Endothelial cell of umbilical vein (primary cell): ENCODE measurements at places on chromosomes 2 and 18. TPM values are rescaled to one million over a fixed set of nuclear protein-coding genes. Genes with fewer than 3 reads are reported as not detected.

GRCh38 chr2:122174061-122174460 is 418.6 kb downstream of the TSN start:
- H3K27me3 ChIP-seq: no peaks in the 10 kb centered on the region
- no peaks in the 10 kb centered on the region for H3K36me3 ChIP-seq
- H3K4me3 ChIP-seq: no peak overlapping the region
- no peak overlapping the region for H3K27ac ChIP-seq
- no peak for DNase-seq
- H3K4me1 ChIP-seq: peaks cover 9% of the 10 kb centered on the region

The ABHD1 gene
- total RNA-seq: not detected in 2 replicates

DNA sequence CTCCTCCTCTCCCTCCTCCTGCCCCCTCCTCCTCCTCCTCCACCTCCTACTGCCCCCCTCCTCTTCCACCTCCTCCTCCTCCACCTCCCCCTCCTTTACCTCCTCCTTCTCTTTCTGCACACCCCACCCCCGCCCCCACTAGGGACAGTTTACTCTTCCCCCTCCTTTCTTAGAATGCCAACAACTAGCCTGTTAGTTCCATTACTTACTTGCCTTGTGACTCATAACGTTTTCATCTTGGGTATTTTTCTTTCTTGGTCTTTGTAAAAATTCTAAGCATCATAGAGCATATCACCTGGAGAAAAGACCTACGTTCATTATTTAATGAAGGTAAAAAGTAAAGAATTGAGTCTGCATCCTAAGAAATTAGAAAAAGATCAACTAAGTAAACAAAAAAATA is 165.3 kb downstream of the NEDD4L start:
- DNase-seq: no peak
- H3K4me1 ChIP-seq: peaks cover 21% of the 10 kb centered on the region
- no peak overlapping the region for H3K4me3 ChIP-seq
- no peaks in the 10 kb centered on the region for H3K36me3 ChIP-seq
- H3K27me3 ChIP-seq: no peaks in the 10 kb centered on the region

GRCh38 chr2:158715357-158715756 is 79.8 kb upstream of the DAPL1 start:
- no peak overlapping the region for H3K4me3 ChIP-seq
- peaks cover 38% of the 10 kb centered on the region for H3K4me1 ChIP-seq
- H3K36me3 ChIP-seq: no peaks in the 10 kb centered on the region

The ANKRD39 gene
- 12.0 and 14.7 TPM in 2 replicates for total RNA-seq

GRCh38 chr2:234989183-234989701 is 37.4 kb downstream of the SH3BP4 start:
- H3K36me3 ChIP-seq: peaks cover 7% of the 10 kb centered on the region
- H3K4me1 ChIP-seq: peaks cover 58% of the 10 kb centered on the region
- H3K27me3 ChIP-seq: no peaks in the 10 kb centered on the region
- no peak overlapping the region for H3K4me3 ChIP-seq

DNA sequence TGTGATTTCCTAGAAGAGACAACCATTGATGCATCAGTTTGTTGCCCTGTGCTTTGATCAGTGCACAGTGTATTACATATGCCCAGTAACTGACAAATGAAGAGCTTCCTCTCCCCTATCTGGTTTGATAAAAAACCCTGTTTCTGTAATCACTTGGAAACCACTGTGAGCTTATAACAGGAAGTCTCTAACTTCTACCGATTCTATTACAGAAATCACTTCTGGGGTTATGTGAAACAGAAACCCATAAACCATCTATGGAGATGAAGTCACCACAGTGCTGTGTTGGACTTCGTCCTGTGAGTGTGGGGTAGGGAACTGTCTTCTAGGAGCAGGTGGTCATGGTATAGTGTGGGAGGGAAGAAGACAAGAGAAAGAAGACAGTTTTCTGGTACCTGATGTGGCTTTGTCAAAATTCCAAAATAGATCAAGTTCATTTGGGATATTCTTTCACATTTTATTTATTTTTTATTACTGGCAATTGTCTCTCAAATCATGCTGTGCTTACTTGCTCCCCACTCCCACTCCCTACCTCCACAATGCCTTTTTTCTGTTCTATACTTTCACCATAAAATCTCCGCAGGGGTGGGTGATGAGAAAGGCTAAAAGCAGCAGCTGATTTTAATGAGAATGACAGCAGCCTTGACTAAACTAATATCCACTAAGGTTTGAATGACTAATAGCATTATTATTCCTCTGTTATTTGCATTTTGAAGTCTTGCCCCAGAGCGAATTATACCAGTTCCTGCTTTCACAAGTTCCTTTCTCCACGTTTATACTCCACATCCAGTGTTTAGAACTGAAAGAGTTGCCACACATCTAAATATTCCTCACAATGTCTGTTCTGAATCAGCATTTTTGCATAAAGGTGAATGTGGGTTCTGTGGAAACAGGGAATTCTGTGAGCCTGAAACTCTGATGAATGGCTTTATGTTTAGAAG is 41.7 kb upstream of the RND3 start:
- no peak for DNase-seq
- no peak overlapping the region for H3K27ac ChIP-seq
- H3K4me1 ChIP-seq: no peaks in the 10 kb centered on the region
- H3K36me3 ChIP-seq: no peaks in the 10 kb centered on the region

The CHRNA1 gene
- 8.7 and 11.3 TPM in 2 replicates for total RNA-seq

GRCh38 chr18:62852851-62853250 is 137.5 kb downstream of the PHLPP1 start:
- no peak for DNase-seq
- no peak overlapping the region for H3K4me3 ChIP-seq
- H3K27me3 ChIP-seq: no peaks in the 10 kb centered on the region

GRCh38 chr2:138777996-138778395 is 2.2 kb downstream of the NXPH2 start:
- no peak overlapping the region for H3K4me3 ChIP-seq
- no peaks in the 10 kb centered on the region for H3K4me1 ChIP-seq
- H3K27me3 ChIP-seq: peaks cover 47% of the 10 kb centered on the region

The STAT4 gene
- 0.46 and 0.88 TPM in 2 replicates for total RNA-seq
